Activated CD4-positive, alpha-beta T cell treated with anti-CD3 and anti-CD28 coated beads, Interleukin-2, amount 50 U/mL, for 16 hours (primary cell): ENCODE measurements at places on chromosomes 12 and 14.

DNA sequence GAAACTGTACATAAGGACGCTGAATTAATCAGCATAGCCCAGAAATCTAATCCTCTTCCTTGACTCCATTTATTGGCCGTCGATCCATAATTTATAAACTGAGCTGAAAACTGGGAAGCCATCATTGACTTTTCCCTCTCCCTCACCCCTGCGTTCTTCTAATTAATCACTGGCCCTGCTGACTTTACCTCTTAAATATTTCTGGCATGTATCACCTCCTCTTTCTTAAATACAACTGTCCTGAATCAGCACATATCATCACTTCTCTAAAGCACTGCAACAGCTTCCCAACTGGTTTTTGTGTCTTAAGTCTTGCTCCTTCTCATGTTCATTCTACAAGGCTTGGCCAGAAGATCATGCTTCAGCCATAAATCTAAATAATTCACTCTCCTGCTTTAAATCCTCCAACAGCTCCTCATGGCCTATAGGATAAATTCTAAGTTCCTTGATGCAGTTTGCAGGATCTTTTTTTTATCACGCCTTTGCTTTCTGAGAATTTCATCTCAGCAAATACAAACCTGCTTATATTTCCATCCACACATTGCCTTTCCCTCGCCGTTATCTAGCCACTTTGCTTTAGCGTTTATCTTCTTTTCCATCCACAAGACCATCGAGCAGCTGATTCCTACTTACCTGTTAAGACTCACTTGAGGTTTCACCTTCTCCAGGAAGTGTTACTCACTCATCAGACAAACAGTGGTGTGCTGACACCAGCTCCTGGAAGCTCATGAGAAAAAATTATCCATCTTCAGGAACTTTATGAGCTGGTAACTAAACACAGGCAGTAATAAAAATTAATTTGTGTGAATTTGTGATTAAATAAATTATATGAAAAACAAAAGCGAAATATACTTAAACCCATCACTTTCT lies 295.6 kb upstream of the FLRT2 start:
- DNase-seq, result no peak

DNA sequence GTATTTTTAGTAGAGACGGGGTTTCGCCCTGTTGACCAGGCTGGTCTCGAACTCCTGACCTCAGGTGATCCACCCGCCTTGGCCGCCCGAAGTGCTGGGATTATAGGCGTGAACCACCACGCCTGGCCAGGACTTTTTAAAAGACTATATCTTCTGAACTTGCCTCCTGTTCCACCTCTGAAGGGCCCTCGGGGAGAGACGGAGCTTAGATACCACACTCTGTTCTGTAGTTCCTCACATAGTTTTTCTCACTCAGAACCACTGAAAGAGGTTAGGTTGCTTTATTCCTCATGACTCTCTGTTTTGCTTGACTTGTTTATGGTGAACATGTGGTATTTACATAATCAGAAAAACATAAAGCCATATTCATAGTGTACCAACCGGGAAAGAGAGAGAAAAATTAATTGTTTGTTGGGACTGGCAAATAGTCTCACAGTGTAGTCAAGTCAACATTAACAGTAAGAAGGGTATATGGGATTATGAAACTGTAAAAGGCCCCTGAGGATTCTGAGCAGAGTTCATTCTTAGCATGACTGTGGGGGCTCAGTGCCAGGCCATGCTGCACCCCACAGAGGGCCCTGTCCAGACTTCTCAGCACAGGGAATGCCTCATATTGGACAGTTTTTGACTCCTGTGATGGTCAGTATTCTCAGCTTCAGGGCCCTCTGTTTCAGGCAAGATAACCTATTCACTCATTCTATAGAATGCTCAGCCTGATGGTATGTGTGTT lies 342.3 kb downstream of the ZFP36L1 start:
- DNase-seq, result no peak

DNA sequence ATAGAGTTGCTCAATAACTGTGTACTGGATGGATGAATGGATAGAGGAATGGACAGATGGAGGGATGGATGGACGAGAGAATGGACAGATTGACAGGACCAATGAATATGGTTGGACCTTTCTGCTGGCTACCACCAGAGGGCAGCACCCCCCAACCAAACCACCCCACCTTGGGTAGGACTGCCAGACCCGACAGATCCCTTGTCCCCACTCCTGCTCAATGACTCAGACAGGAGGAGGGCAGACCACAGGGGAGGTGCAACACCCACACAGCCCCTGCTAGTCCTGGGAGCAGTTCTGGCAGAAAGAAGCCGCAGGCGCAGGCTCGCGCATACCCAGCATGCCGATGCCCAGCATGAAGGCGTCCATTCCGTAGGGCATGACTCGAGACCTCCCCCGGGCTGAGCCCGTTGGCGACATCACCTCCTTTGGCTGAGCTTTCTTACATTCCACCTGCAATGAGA lies 12.4 kb downstream of the MSI1 start:
- DNase-seq, result peak; percentile 75

DNA sequence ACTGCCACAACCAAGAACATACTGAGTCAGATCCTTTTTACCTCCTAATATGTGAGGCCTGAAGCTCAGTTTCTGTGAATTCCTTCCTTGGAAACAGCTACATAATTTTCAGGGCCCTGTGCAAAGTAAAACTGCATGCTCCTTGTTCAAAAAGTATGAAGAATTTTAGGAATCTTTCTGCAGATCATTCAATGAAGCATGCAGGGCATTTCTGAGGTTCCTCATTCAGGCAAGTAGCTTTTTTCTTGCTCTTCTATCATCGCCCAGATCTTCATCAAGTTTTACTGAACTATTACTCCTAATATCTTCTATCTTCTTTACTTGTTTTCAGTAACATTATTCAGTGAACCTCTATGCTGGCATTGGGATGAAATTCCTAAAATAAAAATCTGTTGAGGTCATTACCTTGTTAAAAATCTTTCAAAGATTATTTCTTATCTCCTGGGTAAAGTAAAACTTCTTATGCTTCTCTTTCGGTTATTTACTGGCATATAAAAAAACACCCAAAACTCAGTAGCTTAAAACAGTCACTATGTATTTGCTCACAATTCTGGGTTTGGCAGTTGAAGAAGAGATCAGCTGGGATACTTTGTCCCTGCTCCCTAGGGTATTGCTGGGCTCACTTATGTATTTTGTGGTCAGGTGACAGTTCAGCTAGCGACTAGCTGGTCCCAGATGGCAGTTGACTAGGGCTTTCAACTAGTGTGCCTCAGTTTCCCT lies 42.6 kb upstream of the KRR1 start:
- DNase-seq, result no peak

DNA sequence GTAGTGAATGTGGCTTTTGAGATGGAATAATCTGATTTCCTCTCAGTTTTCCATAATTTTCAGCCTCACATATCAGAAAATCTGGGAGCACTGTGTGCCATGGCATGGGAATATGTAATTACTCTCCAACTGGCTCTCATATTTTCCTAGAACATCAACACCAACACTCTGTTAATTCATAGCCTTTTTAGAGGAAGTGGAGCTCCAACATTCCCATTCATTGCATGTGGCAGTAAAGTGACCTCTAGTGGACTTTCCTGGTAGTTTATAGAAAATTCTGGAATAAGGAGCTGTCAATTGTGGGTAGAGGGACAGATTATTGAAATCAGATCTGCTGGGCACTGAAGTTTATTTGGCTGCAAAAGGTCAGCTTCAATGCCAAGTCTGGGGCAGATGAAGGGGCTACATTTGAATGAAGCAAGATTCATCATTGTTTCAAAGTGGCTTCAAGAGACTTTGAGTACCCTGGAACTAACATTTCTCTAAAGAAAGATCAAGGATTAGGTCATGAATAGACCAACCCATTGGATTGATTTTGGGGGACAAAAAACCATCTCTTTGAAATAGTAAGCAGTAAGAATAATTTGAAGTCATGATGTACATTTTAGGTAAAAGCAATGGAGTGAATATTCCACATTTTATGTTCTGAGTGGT lies 23.6 kb upstream of the USP44 start:
- DNase-seq, result no peak

DNA sequence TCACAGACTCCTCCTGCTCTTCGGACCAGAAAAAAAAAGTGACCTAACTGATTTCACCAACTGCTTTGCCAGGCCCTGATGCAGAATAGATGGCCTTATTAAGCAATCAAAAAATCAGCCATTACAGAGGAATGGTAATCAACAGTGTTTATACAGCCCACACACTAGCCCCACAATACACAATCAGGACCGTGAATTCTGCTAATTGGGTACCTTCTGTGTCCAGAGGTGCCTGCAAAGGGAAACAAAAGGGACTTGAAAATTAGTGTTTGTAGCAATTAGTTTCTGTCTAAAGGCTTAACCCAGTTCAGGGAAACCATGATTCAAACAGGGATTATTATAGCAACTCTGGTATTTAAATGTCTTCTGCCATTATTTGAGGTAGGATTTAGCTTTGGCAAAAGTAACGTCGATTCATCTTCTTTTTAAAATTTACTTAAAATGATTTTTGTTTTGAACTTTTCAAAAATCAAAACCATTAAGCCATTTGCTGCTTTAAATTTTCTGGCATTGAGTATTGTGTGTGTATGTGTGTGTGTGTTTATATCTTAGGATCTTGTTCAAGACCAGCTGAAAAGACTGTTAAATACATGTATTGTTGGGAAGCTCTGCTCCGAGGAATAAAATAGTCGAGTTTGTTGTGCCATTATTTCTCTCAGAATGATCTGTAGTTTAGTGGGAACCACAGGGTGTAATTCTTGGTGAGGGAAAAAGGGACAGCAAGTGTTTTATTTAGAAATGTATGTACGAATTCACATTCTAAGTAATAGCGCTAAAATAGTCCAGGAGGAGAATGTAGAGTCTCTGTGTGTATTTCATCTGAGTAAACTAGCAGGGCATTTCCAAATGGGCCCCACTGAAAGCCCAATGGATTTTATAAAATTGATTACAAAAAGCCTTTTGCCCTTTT lies 156.1 kb downstream of the PTCSC3 start:
- DNase-seq, result no peak

DNA sequence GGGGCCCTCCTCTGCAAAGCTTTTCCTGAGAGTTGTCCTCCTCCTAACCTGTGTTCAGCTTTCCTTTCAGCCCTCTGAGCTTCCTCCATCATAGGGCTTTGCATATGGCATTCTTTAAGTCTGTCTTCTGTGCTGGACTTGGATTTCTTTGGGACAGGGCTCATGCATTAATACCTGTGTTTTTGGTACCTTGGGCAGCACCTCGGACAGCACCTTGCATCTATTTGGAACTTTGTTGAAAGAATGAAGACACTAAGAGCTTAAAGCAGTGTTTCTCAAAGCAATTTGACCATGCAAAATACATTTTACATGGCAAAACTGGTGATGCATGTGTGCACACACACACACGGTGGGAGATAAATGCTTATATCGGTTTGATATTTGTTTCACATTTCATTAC lies 115.0 kb upstream of the SRRM4 start:
- no peak for DNase-seq

GRCh38 chr12:9960590-9960989 lies 10.6 kb upstream of the CLEC12A start:
- no peak for DNase-seq

- peak; percentile 69 for DNase-seq
These were observed 8.9 kb upstream of the FOXN3 start for GRCh38 chr14:89425931-89426330.

DNA sequence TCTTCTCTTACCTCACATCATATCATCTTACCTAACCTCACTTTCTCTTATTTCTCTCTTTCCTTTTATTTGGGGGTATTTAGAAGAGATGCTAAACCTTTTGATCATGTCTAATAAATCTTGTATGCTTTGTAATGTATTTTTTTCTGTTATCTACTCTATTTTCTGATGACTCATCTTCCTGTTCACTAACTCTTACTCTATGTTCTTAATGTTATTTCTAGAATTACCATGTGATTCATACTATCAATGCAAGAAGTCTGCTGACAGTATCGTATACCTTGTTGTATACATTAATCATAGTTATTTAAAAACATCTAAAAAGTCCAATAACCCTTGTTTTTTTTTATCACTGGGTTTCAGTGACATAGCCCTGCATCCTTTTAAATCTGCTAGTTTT lies 62.3 kb downstream of the MGAT4C start:
- no peak for DNase-seq

- DNase-seq, result no peak
These were observed 939.1 kb downstream of the FSCB start for GRCh38 chr14:43568022-43568421.

GRCh38 chr12:88258396-88258795 lies 116.3 kb downstream of the TMTC3 start:
- DNase-seq, result no peak

DNA sequence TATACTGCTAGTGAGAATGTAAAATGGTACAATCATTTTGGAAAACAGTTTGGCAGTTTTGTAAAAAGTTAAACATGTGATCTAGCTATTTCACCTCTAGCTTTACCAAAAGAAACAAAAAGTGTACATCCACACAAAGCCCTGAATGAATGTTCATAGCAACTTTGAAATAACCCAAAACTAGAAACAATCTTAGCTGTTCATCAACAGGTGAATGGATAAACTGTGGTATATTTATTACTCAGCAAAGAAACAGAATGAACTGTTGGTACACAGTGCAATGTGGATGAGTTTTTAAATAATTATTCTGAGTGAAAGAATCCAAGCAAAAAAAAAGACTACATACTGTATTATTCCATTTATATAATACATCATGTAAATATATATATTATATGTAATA lies 36.3 kb downstream of the TPCN1 start:
- DNase-seq, result no peak

- no peak for DNase-seq
These were observed 119.9 kb downstream of the PHETA1 start for GRCh38 chr12:111249018-111249370.

DNA sequence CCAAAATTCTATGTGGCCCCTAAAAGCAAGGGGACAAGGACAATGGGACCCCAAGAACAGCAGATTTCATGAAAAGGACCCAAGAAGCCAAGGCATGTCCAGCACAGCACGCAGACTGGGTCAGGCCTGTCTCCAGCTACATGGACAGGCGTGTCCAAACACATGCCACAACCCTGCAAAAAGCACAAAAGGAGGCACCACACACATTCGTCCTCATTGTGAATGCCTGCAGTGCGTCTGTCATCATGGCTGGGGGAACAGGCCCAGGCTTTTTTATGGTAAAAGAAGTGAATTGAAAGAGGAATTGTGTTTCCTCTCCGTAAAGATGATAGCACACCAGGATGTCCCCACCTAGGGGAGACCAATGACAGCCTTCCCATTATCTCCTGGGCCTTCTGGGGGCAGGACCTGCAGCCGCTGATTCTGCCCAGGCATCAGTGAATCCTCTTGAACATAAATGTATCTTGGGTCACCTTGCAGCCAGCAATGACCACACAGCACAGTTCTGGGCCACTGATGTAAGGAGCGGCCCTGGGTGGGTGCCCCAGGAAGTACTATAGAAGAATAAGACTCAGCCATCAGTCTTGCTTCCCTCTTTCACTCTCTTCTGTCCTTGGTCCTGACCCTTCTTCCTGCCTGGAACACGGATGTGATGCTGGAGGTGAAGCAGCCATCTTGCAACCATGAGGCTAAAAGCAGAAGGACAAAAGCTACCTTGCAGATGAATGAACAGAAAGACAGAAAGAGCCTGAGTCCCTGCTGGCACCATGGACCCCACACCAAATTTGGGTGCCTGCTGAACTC lies 29.8 kb upstream of the C14orf180 start:
- DNase-seq, result no peak
